ENCODE measurements at places on chromosomes 5 and 9.
A peak's percentile ranks its signal among the peaks of the same experiment; 100 is the strongest.

DNA sequence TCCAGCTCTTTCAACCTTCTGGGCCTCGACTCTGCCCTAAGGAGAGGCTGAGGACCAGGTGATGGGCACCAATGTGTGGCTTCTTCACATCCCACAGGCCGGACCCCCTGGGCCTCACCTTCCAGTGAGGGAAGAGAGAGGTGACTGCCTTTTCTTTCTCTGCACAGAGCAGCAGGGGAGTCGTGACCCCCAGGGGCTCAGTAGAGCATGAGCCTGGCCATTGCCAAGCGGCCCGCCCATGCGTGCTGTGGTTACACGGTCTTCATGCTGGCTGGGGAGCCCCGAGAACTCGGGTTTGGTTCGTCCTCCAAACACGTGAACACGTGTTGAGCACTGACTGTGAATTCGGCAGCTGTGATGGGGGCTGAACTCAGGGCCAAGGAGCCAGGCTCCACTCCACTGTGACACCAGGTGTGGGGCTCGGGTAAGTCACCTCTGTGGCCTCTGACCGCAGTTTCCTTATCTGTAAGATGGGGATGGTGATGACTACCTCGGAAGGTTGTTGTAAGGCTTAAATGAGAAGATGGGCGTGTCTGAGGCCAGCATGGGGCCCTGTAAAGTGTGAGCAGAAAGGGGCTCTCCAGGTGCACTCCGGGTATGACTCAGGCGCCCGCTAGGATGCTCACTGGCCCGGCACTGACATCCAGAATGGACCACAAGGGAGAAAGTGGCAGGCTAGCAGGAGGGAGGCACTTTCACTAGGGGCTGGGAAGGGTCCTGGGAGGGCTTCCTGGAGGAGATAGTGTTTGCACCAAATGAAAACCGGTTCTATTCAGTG, 13.4 kb upstream of the GRHPR start:
- DNase-seq, result peak; percentile 63

DNA sequence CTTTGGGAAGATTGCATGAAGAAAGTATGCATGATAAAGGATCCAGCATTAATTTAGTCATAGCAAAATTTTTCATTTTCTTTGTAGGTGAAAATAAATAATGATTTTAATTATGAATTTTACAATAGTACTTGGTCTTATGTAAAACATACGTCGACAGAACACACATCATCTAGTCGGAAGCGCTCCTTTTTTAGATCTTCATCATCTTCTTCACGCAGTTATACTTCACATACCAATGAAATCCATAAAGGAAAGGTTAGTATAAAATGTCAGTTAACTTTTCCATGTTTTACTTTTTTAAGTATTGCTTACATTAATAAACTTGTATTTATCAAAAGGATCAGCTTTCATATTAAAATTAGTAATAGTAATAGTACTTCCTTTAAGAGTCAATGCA, 35.8 kb downstream of the C7 start:
- no peak for DNase-seq

GRCh38 chr9:136058084-136058483, 37.0 kb downstream of the NACC2 start:
- no peak for DNase-seq

DNA sequence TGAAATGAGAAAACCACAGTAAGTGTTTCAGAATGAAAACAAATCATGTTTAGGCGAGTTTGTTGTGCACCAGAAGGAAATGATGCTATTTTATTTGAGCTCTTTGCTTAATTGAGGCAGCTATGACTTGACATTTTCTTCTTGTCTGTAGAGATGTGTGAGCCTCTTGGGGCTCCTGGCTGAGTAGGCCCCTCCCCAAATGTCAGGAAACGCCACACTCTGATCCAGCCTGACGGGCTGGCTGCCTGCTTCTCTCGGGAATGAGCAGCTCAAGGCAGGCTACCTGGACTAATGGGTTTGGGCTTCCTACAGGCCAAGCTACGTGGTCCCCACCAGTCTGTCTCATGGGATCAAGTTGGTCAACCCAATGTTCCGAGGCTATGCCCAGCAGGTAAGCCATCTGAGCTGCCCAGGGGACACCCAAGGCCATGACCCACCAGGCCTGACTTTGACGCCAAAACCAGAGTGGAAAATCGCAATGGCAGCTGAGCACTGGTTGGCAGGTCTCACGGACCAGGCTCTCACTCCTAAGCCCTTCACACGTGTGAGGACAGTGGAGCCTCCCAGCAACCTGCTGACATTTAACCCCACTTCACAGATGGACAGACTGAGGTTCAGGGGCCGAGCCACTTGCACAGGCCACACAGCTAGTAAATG, 29.9 kb downstream of the USP20 start:
- DNase-seq, result no peak

GRCh38 chr5:56479126-56479525, 246.0 kb upstream of the ANKRD55 start:
- peak; percentile 21 for DNase-seq

GRCh38 chr9:131260751-131261452, 15.4 kb downstream of the FAM78A start:
- peak; percentile 1 for DNase-seq

DNA sequence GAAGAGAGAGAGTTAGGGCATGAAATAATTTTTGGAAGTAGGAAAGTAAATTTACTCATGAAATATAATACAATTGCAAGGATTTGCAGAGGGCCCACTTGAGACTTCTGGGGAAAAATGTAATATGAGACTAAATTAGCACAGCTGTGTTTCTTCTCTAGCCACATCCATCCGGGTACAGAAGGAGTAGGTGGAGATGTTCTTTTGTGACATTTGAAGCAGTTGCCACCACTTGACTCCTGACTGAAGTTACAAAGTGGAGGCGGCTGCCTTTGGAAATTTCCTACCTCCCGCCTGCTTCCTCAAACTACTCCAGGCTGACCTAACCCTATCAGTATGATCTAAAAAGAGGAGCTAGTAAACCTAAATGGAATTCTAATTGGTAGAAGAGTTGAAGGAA, 58.1 kb upstream of the SHISAL2B start:
- no peak for DNase-seq

DNA sequence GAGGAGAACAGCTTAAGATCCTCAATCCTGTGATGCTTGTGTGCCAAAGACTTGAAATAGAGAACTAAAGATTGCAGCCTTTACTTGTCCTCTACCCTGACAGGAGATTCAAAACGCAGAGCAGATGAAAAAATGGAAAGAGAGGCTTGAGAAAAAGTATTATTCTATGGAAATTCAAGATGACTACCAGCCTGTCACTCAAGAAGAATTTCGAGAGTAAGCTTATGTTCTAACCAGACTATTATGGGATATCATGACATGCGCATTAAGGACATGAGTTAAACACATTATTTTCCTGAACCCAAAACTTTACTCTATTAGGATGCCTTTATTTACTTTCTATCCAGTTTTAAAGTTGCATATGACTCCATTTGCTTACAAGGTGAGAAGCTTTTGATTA, 46.4 kb downstream of the PKD2L2 start:
- no peak for DNase-seq

DNA sequence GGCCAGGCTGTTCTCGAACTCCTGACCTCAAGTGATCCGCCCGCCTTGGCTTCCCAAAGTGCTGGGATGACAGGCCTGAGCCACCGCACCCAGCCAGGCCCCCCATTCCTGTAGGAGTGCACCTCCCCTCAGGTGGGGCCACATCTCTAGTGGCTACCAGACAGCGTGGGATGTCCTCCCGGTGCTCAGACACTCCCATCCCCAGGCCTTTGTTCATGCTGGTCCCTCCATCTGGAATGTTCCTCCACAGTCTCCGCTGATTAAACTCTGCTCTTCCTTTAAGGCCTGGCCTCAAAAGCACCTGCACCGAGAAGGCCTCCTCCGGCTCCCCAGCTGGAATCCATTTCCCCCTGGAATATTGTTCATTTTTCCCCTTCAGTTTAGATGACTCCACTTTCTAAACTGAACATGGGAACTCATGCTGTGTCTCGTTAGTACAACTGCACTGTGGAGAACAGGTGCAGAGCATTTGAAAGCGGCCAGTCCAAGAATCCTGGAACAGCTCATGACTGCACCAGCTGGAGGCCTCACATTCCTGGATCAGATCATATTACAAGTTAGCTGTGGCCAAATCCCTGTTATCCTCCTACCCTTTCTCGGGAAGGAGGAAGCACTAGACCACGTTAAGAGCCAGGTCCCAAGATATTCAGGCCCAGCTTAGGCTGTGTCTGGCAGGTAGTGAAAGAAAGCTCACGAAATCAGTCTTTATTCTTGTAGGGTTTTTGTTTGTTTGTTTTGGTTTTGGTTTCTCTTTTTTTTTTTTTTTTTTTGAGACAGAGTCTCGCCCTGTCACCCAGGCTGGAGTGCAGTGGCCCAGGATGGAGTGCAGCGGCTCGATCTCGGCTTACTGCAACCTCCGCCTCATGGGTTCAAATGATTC, 10.8 kb upstream of the PRRC2B start:
- no peak for DNase-seq

GRCh38 chr5:157387041-157387563, 72.9 kb upstream of the NIPAL4 start:
- no peak for DNase-seq
